ENCODE measurements at places on chromosomes 4 and X.

DNA sequence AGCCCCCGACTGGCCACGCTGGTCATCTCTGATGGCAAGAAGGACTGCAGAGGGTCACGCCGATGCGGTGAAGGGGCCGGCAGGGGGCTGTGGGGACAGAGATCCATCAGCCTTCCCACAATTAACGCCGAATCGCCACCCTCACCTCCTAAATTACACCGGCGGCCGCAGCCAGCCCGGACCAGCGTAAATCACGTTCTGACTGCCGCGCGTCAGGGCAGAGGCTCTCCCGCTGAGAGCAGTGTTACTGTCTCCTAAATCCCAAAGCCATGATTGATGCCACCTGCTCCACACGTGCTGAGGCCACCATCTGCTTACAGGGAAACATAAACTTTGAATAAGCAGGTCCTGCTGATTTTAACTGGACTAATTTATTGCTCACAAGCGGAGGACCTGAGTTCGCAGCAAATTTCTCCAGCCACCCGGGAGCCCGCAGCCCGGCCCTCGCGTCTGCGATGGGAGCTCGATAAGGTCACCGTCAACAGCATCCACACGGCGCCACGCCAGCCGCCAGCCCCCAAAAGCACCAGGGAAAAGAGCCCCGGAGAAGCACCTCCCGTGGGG is 127.3 kb upstream of the NKX1-1 start:
- DNase-seq: no peak

GRCh38 chrX:103932133-103932532 is 30.3 kb upstream of the TMSB15B start:
- DNase-seq: no peak

- no peak for DNase-seq
Measured at GRCh38 chr4:3420606-3420955, 21.2 kb upstream of the HGFAC start.

GRCh38 chrX:130885996-130886395 is 17.0 kb downstream of the ENOX2 start:
- no peak for DNase-seq

- DNase-seq: no peak
Measured at GRCh38 chr4:68346461-68346860, 3.4 kb downstream of the YTHDC1 start.

DNA sequence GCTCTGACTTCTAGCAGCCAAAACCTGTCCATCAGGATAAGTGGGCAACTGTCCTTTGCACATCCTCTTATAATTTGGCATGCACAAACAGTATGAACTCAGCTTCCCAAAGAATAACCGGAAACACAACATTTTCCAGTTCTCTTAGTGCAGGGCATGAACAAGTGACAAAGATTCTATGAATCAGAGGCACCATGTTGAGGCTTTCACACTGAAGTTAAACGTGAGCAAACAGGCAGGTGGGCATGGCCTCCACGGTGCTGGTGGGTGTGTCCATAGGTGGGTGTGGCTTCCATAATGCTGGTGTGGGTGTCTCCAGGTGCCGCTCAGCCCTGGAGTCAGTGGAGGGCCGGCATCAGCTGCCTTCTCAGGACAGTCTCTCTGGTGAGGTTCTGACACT is 196.5 kb downstream of the SMIM20 start:
- DNase-seq: no peak

DNA sequence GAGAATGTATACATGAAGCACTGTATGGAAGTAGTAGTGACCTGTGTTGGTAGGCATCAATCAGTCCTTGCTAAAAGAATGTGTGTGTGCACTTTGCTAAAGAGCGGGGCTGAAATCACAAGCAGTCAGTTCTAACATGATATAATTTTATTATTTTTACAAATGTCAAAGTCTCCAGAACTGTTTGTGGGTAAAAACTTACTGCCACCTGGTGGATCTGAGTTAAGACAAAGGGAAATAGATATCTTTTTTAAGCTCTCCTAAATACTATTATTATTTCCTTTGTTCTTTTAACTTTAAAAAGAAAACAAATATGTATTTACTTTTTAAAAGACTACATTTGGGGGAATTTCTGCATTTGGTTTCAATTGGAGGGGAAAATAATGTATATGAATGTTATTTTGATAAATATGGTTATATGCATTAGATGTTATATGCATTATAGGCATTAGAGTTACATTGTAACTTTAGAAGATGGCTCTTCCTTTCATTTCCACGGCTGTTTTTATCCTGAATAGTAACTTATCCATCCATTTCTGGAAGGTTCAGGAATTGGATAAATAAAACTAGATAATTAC is 7.8 kb upstream of the CLOCK start:
- DNase-seq: no peak

- DNase-seq: no peak
Measured at GRCh38 chrX:30680618-30681017, 27.4 kb downstream of the GK start.

DNA sequence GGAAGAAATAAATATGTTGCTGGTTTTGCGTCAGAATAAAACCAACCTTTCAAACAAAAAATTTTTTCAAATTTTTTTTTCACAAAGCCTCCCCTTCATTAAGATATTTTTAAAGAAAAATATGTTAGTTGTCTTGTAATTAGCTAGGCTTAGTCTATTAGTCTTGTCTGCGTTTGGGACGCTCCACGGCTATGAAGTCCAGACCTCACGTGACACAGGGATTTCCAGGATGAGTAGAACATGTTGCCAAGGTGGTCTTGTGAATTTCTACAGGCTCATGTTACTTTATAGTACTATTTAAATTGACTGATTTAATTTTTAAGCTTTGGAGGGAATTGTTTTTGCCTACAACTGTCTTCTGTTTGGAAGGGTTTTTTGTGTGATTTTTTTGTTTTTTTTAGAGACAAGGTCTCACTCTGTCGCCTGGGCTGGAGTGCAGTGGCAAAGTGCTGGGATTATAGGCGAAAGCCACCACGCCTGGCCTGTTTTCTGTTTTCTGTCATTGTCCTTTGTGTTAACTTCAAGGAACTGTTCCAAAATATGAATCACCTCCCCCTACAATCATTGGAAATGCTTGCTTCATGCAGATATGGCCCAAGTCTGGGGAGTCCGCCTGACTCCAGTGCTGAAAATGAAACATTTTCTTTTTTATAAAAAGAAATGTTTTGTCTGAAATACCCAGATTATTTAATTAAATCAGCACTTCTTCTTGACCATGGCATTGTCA is 26.2 kb downstream of the TMEM144 start:
- DNase-seq: no peak

GRCh38 chr4:133102612-133103409 is 46.3 kb upstream of the PCDH10 start:
- DNase-seq: no peak

- no peak for DNase-seq
Measured at GRCh38 chr4:3690551-3691152, 75.5 kb upstream of the ADRA2C start.

DNA sequence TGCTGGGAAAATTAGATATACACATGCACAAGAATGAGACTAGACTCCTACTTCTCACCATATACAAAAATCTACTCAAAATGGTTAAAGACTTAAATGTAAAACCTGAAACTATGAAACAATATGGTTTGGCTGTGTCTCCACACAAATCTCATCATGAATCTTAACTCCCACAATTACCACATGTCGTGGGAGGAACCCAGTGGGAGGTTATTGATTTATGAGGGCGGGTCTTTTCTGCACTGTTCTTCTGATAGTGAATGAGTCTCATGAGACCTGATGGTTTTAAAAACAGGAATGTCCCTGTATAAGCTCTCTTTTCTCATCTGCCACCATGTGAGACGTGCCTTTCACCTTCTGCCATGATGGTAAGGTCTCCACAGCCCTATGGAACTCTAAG is 48.5 kb upstream of the DDX60 start:
- DNase-seq: no peak

- DNase-seq: no peak
Measured at GRCh38 chr4:52142816-52143215, 91.7 kb downstream of the SPATA18 start.

- DNase-seq: no peak
Measured at GRCh38 chrX:11893933-11894710, 136.1 kb downstream of the MSL3 start.

GRCh38 chr4:10034612-10035104 is 13.4 kb upstream of the SLC2A9 start:
- DNase-seq: no peak

- DNase-seq: no peak
Measured at GRCh38 chr4:79575709-79576428, 167.8 kb upstream of the GK2 start.

DNA sequence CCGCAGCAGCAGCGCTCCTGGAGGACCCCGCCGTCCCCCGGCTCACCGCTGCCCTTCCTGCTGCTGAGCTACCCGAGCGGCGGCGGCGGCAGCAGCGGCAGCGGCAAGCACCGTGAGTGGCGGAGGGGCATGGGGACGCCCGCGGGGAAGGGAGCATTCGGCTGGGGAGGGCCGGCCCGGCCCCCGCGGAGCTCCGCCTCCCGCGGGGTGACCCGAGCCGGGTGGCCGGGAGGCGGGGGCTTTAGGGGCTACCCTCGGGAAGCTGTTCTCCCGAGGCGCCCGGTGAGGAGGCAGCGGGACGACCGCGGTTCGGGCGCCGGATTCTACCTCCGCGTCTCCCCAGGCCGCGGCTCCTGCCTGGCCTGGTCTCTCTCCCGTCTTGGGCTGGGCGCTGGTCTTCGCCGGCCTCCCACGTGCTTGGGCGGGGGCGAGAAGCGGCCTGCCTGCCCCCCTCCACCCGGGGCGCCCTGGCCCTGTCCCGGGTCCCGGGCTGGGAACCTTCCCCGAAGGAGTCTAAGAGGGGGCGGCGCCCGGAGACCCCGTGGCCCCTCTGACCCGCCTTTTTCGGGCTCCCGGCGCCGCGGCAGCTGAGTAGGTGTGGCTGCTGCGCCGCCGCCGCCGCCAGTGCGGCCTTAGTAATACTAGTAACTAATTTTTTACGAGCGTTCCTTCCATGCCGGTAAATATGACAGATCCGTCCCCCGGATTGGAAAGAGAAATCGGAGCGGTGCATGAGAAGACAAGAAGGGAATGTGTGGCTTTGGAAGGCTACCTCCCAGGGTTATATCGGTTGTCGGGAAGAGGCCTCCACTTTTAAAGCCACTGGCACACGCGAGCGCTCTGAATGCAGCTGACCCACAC is 16.4 kb upstream of the RUFY3 start:
- DNase-seq: peak; percentile 28

GRCh38 chrX:119410027-119410819 is 11.1 kb downstream of the SLC25A43 start:
- DNase-seq: no peak

- DNase-seq: no peak
Measured at GRCh38 chr4:10015140-10015753, 6.0 kb downstream of the SLC2A9 start.

DNA sequence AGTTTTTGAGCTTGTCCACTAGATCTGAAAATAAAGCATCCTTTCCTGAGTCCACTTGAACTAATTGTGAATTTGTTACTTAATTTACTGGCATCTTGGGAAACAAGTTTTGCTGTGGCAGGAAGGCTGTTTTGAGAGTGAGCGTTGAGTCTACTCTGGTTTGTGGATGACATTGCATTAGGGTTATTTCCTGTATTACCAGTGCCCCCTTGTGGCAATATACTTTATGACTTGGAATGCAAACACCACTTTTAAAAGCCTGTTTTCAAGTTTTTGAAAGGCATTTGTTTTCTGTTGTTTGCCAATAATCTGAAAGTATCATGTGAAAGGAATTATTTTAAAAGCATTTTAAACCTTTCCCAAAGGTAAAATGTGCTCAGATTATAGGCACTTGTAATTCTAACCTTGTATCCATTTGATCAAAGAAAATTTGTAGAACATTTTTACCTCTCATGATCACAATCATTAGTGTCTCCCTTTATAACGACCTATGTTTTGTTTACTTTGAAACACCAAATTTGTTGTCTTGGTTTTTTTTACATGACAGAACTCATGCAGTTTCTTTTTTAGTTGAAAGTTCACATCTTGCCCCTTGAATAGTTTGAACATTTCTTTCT is 18.0 kb upstream of the CYP2U1 start:
- no peak for DNase-seq

- DNase-seq: no peak
Measured at GRCh38 chr4:2809610-2810180, 16.8 kb downstream of the SH3BP2 start.

GRCh38 chrX:56986138-56986537 is 9.2 kb downstream of the SPIN3 start:
- DNase-seq: no peak

GRCh38 chr4:56060036-56060435 is 111.3 kb downstream of the CEP135 start:
- no peak for DNase-seq

DNA sequence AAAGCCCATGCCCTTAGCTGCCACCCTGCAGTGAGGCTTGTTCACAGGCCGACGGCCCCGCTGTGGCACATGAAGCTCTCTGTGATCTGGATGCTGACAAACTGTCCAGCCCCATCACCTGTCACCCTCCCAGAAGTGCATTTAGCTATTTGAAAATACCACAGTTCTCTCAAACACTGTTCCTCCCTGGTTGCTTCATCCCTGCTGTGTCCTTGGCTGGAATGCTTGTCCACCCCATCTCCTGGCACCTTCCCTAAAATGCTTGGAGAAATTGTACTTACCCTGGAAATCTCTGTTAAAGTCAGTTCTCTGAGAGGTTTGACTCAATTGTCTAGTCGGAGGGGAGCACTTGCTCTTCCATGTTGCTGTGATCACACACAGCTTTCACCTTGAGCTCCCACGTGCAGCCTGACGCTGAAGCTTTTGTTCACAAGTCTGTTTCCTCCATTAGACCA is 10.1 kb downstream of the SYNPO2 start:
- no peak for DNase-seq

GRCh38 chr4:86032476-86033022 is 327.3 kb downstream of the MAPK10 start:
- no peak for DNase-seq

GRCh38 chr4:75179510-75179909 is 246.6 kb downstream of the PARM1 start:
- DNase-seq: no peak

GRCh38 chrX:115047181-115047580 is 29.8 kb upstream of the IL13RA2 start:
- DNase-seq: no peak

DNA sequence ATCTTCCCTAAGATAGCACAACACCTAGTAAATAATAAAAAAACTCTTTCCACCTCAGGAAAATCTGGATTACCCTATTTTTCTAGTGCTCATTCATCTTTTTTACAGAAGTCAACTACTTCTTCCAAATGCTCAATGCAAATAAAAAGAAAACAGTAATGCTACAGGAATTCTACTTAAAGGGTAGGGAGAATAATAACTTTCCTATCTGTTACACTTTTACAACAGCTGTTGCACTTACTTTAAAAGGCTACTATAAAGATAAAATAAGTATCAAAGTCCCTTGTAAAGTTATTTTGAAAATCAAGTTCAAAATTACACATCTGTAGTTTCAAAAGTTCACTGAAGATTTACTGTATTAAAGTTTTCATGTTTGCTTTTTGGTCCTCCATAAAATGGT is 37.6 kb downstream of the THOC2 start:
- DNase-seq: no peak

All from cortex of kidney (tissue), 1 donor.